Stimulated activated CD8-positive, alpha-beta memory T cell treated with anti-CD3 and anti-CD28 coated beads, Interleukin-15, amount 100 ng/mL, for 24 hours (primary cell): ENCODE measurements at places on chromosomes 2 and 18.

DNA sequence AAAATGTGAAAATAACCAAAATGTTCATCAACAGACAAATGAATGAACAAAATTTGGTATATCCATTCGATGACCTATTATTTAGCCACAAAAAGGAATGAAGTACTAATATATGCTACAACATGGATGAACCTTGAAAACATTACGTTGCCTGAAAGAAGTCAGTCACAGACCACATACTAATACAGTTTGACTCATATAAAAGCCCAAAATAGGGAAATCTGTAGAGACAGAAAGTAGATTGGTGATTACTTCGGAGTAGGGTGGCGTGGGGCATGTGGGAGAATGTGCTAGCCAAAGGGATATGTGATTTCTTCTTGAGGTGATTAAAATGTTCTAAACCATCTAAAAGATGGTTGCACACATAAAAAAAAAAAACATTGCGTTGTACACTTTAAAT, 44.2 kb upstream of the PPM1B start:
- DNase-seq, result no peak

- DNase-seq, result no peak
Observed at GRCh38 chr18:75290737-75291358, 80.3 kb downstream of the TSHZ1 start.

- DNase-seq, result no peak
Observed at GRCh38 chr2:137168552-137168951, 403.2 kb downstream of the THSD7B start.

GRCh38 chr2:96470636-96471035, 34.5 kb downstream of the NEURL3 start:
- peak; percentile 38 for DNase-seq

DNA sequence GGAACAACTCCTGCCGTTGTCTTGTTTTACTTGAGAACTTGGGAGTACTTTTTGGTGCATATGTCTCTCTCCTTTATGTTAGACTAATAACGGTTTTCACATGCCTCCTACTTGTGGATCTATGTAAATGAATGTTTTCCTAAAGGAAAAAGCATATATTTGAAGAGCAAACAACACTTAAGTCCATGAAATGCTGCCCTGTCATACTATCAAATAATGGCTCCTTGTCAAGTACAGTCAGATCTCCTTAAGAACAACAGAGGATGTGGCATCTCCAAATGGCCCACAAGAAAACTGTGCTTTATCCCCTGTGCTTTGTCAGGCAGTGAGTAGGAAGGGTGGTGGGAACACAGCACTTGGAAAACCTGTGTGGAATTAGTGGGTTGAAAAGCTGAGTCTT, 198.2 kb downstream of the PTGR3 start:
- DNase-seq, result no peak

- no peak for DNase-seq
Observed at GRCh38 chr2:97849881-97850528, 136.6 kb downstream of the ZAP70 start.

- DNase-seq, result no peak
Observed at GRCh38 chr18:79680100-79680879, 687 bp downstream of the CTDP1 start.
